ENCODE measurements at places on chromosomes 2 and 18.

DNA sequence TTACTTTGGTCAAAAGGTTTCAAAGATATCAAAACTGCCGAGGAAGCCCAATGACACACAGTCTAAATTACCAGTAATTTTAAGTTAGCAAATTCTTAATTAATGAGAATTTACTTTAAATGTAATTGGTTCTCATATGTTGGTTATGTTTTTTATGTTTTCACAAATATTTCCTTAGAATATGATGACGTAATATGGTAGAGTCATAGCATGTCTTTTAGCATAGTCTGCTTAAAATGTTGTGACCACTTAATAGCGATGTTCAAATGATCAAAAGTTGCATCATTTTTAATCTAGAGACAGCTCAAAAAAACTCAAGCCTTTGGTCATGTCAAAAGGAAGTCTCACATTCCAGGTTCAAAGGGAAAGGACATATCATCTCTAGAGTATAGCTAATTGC, 123.3 kb upstream of the ST6GAL2 start:
- DNase-seq = no peak

DNA sequence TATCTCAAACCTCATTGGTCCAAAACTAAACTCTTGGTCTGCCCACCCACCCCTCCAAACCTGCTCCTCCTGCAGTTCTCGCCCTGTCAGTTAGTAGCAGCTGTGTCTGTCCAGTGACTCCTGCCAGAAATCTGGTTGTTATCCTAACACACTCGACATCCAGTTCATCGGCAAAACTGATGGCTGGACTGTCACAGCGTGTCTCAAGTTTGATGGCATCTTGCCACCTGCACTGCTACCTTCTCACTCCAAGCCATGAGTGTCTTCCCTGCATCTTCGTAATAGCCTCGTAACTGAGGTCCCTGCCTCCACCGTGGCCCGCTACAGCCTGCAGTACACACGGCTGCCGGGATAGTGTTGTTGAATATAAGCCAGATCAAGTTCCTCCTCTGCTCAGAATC, 470.1 kb upstream of the RAB12 start:
- DNase-seq = no peak

- no peak for DNase-seq
Measured at GRCh38 chr2:175008801-175009495, 3.8 kb upstream of the CHN1 start.

DNA sequence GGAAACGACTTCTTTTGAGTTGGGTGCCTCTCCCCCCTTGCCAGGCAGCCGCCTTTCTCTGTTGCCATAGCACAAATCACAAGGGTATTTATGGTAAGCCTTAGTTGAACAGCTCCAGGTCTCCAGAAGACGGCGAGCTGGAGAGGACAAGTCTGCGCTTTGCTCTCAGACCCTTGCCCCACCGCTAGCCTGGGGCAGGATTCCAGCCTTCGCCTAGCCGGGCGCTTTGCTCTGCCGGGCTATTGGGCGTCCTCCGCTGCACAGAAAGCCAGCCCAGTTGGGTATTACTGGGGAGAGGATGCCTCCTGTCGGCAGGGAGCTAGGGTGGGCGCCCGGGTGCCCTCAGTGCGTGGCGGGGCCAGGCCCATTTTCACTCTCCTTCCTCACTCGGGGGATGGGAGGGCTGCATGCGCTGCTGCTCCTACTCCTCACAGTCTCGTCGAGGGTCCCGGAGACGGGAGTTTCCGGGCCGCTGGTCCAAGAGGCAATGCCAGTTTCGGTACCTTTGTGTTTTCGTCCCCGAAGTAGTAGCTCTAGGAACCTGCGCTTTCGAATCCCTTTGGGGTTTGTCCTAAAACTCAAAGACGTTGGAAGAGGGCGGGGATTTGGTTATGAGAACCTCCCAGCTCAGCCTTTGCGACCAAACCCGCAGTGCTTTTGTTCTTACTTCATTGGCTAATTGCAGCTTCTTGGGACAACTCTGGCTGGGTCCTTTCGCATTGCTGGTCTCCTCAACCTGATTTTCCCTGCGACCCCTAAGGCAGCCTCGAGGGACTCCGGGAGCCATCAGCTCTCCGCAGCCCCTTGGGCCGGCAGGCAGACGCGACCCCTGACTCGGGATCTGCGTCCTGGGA, 3.6 kb upstream of the DLX2 start:
- DNase-seq = no peak

- DNase-seq = no peak
Measured at GRCh38 chr18:48674758-48675351, 136.0 kb downstream of the CTIF start.

DNA sequence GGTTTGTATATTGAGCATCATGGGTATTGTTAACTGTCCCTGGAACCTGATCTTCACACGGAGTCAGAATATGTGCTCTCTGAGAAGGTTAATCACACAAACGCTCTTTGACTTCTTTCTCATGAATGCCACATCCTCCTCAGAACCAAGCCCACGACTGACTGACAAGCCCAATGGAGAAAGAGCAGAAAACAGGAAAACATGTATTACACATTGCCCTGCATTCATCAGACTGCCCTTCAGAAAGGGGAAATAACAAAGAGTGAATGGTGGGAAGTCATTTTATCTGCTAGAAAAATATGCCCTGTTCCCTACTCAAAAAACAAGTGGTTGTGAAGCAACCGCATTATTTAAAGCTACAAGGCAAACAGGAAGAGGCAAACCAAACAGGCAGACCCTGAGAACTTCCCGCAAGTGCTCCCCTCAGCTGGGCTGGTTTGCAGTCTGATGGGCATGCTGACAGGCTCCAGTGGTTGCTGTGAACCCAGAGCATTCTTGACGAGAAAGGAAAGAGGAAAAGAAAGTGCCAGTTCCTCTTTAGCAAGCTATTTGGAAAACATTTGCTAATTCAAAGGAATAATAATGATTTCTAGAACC, 172.9 kb upstream of the SETBP1 start:
- peak; percentile 67 for DNase-seq

GRCh38 chr2:218984239-218985020, 554 bp downstream of the FEV start:
- DNase-seq = no peak

DNA sequence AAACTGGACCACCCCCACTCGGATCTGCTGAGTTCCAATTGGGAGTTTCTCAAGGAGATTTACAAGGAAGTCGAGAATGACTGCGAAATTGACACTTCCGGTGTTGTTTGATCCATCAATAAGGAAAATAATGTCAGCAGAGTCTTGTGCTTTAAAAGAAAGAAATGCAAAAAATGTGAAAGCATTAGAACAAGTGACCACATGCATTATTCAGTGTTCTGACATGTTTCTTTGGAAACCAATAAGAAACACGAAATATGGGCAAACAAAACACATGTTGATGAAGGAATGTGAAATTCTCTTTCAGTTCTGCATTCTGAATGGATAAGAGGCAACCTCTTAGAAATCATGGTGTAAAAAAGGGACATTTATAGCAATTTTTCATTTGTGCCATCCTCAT, 25.9 kb downstream of the COL6A3 start:
- no peak for DNase-seq

- DNase-seq = no peak
Measured at GRCh38 chr2:200021449-200022114, 66.2 kb downstream of the MAIP1 start.

DNA sequence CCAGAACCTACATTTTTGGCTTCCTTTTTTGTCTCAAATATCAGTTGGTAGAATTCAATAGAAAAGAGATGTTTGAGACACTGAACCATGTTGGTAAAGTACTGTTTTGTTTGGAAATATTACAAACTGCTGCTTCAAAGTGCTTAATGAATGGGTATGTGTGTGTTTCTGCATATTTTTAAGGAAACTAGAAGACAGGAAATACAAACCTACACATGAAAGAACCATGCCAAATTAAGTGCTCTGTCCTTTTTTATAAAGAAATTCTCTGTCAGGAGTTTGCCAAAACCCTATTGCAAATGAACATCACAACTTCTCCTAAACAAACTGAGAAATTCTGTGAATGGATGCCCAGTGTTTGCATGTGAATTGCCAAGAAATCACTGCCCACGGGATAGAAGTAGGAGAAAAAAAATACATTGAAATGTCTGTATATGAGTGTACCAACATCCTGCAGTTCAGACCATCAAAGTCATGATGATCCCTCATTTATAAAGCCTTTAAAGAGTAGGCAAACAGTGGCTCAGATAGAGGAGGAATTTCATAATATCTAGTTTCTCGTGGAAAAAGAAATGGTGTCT, 69.6 kb upstream of the RND3 start:
- no peak for DNase-seq

- DNase-seq = no peak
Measured at GRCh38 chr2:97546711-97547110, 43.0 kb downstream of the ANKRD36B start.

- DNase-seq = no peak
Measured at GRCh38 chr2:221087779-221088178, 484.3 kb downstream of the EPHA4 start.

- no peak for DNase-seq
Measured at GRCh38 chr2:145654746-145655145, 1134.8 kb upstream of the ZEB2 start.

DNA sequence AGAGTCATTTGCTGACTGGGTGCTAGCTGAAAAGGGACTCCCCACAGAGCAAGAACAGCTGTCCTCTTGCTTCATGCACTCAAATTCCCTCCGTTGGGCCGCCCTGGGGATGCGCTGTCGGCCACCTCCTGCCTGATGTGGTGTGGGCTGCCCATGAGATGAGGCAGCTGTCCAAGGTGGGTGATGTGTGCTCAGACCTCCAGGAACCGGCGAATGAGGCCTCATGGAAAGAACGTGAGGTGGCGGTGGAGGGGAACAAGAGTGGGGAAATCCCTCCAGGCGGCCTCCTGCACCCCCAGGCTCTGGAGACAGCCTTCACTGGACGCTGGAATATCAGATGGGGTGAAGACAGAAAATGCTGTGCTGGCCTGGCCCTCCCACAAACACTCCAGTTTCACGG, 79.8 kb downstream of the LONRF2 start:
- DNase-seq = no peak

DNA sequence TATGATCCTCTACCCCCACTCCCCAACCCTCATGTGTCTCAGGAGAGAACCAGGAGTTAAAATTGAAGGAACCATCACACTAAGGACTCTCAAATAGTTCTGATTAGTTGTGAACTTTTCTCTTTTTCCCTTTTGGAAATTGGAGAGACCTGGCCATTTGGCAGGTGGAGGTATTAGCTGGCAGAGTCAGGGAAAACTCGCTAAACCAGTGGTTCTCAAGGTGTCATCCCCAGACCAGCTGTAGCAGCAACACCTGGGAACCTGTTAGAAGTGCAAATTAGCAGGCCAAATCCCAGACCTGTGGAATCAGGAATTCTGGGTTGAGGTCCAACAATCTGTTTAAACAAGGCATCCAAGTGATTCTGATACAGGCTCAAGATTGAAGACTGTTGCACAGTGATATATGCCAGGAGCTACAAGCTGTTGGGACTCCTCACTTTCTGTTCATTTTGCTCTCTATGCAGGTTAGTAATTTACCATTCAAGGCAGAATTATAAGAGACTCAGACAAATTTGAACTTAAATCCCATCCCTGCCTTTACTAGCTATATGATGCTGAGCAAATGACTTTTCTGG, 2.8 kb upstream of the TMEM131 start:
- no peak for DNase-seq

DNA sequence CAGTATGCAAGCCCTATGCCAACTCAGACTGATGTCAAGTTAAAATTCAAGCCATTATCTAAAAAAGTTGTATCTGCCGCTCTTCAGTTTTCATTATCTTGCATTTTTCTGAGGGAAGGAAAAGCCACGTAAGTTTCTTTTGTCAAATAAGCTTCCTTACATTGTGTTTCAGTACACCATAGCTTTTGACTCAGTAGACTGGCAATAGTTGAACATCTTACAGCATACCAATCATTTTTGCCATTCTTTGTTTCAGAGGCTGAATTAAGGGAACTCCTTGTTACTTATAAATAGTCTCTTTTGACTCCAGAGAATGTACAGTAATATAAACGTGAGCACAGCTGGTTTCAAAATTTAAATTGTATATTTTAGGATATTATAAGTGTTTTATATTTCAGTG, 120.6 kb downstream of the EHBP1 start:
- DNase-seq = no peak

GRCh38 chr2:150811259-150811855, 323.9 kb upstream of the RND3 start:
- DNase-seq = no peak

DNA sequence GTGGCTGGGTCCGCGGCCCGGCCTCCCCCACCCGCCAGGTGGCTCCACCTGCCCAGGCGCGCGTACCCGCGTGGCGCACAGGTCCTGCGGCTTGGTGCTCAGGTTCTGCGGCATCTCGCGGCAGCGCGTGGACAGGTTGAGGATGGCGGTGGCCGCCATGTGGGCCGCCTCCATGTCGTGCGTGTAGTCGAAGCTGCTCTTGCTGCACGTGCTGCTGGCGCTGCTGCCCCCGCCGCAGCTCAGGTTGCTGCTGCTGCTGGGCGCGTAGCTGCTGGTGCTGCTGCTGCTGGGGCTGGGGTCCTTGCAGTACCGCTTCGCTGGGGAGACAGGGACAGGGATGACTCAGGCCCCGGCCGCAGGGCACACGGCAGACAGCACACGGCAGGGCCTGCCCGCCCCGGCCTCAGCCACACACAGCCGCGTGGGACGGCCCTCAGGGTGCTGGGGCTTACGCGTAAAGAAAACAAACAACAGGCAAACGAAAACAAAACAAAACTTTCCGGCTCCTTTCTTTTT, 147.7 kb upstream of the PXDN start:
- DNase-seq = no peak

DNA sequence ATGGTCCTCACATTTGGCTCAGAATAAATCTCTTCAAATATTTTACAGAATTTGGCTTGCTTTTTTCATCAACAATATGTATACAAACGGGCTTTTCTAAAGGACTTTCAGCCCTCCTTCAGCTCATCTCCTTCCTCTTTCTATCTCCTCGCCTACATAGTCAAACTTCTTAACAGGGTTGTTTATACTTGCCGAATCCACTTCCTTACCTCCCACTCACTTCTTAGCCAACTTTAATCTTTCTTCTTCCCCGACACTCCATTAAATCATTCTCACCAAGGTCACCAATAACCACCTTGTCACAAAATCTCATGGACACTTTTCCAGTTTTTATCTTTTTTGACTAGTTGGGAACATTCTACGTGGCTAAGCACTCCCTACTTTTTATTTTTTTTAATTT, 325.2 kb downstream of the PLCL1 start:
- no peak for DNase-seq

- no peak for DNase-seq
Measured at GRCh38 chr2:117888897-117889296, 74.4 kb downstream of the DDX18 start.

Data from CD4-positive, alpha-beta T cell treated with Interferon gamma for 1 hour (primary cell).